NCI-H526 (cell line): ENCODE measurements at places on chromosomes 7 and 10.

GRCh38 chr7:67343114-67343513, 346.5 kb downstream of the TYW1 start:
- no peak for DNase-seq

GRCh38 chr7:42254217-42254616, 17.2 kb upstream of the GLI3 start:
- no peak for DNase-seq

GRCh38 chr7:156327474-156327873, 313.1 kb upstream of the RNF32 start:
- no peak for DNase-seq

DNA sequence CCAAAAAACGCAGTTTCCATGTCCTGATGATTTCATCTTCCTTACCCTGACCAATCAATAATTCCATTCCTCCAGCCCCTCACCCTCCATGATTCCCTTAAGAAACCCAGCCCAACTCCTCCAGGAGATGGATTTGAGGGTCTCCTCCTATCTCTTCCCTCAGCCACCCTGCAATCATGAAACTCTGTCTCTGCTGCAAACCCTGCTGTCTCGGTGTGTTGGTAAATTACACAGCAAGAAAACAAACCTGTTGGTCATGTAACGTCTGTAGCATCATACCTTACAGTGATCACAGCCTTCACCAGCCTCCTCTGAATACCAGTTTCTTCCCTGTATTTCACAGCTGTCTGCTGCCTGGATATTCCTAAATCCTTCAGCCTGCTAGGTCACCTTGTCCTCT, 300.7 kb upstream of the NEBL start:
- no peak for DNase-seq

- DNase-seq = no peak
Measured at GRCh38 chr10:104321725-104322415, 16.4 kb downstream of the ITPRIP start.

DNA sequence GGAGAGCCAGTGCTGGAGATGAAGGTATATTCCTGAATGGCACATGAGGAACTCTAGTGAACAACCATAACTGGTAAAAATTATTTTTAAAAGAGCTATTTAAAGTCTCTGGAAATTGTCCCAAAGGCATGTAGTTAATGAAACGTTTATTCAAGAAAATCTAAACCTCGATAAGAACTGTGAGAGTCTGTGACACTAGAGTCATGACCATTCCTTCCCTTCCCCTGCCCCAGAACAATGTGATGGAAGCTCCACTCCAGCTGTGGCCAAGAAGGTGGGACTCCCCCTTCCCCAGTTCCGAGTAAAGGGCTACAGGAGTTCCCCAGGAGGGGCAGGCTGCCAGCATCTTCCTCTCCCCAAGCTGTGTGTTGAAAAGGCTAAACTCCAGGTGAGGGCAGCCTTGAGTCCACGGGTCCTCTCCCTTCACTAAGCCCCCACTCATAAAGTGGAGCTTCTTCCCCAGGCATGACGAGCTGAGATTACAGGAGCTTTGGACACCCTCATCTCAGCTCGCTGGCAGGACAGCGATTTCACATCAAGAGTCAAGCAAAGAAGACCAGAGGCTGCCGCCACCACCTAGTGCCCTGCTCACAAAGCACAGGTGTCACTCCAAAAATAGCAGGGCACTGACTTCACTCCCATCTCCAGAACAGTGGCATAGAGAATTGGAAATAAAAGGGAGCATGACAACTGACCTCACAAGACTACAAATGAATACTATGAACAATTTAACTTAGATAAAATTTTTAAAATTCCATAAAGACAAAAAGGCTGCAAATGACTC, 68.5 kb downstream of the NHLRC2 start:
- peak; percentile 8 for DNase-seq

DNA sequence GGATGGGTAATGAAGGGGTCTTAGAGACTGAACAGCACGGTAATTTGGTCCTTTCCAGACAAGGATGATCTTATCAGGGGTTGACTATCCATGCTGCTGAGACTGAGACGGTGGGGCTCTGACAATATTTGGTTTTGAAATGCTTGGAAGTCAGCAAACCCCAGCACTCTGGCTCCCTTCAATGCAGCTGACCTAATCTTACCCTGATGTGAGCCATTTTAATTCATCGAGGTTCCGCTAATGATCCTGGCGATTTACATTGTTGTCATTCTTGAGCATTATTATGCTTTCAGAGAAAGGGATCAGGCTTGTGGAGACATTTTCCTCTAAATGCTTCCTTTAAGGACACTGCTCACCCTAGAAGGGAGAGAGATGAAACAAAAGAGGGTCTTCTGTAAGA, 114.6 kb upstream of the BMPER start:
- DNase-seq = no peak

DNA sequence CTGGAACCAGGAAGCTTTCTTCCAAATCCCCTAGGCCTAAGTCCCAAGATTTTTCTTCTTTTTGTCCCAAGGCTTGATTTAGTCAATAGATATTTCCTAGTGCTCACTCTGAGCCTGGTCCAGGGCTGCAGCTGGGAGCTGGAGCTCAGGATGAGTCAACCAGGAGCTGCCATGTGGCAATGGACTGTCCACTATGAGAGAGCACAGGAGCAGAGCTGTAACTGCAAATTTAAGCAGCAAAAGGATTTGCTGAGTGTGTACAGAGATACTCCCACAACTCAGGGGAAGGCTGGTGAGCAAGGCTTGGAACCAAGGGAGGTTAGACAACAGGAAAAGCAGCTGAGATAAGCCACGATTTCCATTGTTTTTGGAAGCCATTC, 92.1 kb upstream of the CXCL12 start:
- no peak for DNase-seq

GRCh38 chr10:118310822-118311221, 31.3 kb downstream of the FAM204A start:
- DNase-seq = no peak

GRCh38 chr7:114218283-114218682, 196.3 kb upstream of the FOXP2 start:
- no peak for DNase-seq

DNA sequence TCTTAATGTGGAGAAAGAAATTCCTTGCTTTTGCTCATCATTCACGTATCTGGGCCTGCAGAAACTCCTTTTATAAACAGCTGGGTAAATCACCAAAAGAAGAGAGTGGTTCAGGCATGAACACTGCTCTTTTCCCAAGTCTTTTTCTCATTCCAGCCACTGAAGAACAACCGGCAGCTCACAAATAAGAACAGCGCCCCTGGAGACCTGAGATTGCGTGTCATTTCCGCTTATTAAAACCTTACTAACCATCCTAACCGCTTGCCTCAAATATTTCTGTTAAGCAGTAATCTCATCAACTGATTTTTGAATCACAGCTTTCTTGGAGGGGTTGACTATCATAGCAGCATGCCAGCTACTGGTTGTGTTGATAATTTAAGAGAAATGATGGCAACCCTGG, 213.0 kb upstream of the PLXNA4 start:
- no peak for DNase-seq

GRCh38 chr7:121557034-121557892, 161.2 kb upstream of the FAM3C start:
- no peak for DNase-seq

- no peak for DNase-seq
Measured at GRCh38 chr7:88075216-88075615, 141.2 kb downstream of the ADAM22 start.

- no peak for DNase-seq
Measured at GRCh38 chr7:85101347-85101746, 85.5 kb downstream of the SEMA3D start.

DNA sequence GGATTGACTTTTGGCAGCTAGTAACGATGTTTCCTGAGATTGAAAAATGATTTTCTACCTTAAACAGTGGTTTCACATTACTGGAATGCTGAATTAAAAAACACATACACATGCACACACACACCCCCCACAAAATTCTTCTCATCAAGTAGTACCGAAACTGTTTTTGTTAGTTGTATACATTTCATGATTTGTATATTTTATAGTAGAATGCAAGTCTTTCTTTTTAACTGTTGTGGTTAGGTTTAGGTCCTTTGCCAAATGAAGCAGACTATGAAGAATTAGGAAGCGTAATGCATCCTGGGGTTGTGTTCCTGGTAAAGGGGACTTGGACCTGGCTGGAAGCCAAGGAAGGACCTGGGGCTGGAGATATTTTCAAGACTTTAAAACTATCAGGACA, 505.8 kb downstream of the SUGCT start:
- DNase-seq = no peak

- no peak for DNase-seq
Measured at GRCh38 chr7:43824963-43825362, 44.4 kb downstream of the MRPS24 start.

- no peak for DNase-seq
Measured at GRCh38 chr7:143884969-143885559, 16.9 kb downstream of the TCAF1 start.

GRCh38 chr10:78196964-78197363, 163.3 kb downstream of the RPS24 start:
- DNase-seq = no peak

DNA sequence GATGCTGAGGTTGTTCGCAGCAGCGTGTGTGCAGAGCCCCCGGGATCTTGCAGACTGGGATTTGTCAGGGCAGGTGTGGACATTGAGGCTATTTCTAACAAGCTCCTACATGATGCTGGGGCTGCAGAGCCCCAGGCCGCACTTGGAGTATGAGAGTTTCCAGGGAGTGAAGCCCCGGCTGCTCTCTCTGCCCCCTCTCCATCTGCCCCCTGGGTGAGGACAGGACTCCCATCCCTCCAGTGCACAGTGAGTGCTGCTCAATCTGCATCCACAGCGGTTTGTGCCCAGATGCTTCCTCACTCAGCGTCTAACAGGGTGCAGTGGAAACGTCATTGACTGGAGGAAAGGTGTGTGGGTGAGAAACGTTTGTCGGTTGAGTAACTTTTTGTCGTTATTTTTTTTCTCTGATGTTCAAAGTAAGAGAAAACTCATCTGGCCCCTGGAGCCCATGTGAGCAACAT, 25.3 kb downstream of the IL2RA start:
- DNase-seq = no peak

DNA sequence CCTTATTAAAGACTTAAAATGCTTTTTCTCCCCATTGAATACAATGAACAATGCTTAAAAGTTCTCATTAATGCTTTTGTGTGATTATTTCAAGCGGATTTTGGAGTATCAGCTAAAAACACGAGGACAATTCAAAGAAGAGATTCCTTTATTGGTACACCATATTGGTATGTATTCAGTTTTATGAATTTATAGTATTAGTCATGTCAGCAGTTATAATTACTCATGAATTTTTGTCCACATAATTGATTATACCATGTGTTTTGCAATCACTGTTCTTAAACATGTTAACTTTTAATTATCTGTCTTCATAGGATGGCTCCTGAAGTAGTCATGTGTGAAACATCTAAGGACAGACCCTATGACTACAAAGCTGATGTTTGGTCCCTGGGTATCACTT, 31.9 kb downstream of the SLK start:
- DNase-seq = no peak

GRCh38 chr10:90313576-90314325, 544.1 kb downstream of the HTR7 start:
- no peak for DNase-seq

GRCh38 chr10:6347391-6347951, 144.7 kb downstream of the PFKFB3 start:
- DNase-seq = peak; percentile 18

- peak; percentile 66 for DNase-seq
Measured at GRCh38 chr10:71462062-71462935, 65.6 kb downstream of the CDH23 start.

DNA sequence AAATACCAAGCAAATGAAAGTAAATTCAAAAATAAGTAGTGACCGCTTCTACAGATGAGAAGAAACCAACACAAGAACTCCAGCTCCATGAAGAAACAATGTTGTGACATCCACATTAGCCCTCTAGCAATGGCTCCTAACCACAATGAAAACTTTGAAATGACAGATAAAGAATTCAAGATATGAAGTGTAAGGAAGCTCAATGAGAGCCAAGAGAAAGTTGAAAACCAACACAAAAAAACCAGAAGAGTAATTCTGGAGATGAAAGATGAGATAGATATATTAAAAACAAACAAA, 68.2 kb upstream of the DDC start:
- no peak for DNase-seq

DNA sequence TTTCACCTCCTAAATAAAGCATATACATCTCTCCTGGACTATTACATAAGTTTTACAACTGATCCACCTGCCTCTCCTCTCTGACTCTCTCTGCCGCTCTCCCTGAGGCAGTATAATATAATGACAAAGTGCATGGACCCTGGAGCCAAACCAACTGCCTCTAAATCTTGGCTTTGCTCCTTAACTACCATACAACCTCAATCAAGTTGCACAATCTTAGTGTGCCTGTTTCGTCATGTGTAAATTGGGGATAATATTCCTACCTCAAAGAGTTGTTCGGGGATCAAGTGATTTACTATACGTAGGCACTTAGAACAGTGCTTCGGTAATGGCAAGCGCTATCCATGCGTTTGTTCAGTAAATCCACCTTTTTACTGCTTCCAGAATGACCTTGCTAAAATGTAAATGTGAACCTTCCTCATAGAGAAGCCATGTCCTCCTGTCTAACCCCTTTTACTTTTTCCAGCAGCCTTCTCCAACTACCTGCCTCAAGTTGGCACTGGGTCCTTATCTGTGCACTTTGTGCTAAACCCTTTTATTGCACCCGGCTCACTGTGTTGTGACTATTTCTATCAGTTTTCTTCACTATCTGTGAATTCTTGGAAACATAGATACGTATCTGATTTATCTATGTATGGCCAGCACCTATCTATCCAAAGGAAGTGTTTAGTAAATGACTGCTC, 30.6 kb upstream of the DLD start:
- DNase-seq = no peak

DNA sequence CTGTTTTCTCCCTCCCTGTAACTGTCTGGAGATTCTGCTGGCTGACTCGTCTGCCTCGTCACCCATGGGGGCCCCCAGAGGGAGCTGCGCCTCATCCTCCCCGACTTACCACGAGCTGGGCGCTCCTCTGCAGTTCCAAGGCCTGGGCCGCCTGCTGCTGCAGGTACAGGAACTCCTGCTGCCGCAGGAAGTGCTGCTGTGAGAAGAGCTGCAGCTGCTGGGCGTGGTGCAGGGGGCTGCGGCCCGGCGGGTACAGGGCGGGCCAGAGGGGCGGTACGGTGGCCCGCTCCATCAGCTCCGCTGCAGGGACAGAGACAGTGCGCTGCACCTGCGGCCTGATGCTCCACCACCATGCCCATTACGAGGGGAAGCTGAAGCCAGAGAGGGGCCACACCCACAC, 47.7 kb downstream of the TNRC18 start:
- DNase-seq = no peak
